Activated CD4-positive, CD25-positive, alpha-beta regulatory T cell treated with anti-CD3 and anti-CD28 coated beads, Interleukin-2, amount 50 U/mL, for 24 hours (primary cell): ENCODE measurements at places on chromosomes 4 and X.

DNA sequence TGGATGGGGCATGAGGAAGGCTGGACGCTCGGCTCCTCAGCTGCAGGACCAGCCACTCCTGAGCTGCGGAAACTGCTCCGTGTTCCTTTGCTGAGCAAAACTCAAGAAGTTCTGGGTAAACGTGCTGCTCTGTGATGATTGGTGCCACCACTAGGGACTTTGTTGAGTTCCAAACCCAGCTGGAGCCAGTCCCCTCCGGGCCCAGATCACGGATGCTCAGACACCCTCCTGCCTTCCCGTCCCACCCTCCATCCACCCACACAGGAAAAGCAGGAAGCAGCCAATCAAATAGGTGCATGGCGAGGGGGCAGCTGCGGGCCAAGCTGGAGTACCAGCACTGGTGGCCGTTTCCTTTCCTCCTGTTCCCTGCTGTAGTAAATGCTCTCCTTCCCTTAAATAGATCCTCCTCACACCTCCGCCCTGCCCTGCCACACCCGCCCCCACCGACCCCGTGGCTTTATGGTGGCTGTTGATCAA lies 68.0 kb downstream of the ADRA2C start:
- no peak for ATAC-seq

DNA sequence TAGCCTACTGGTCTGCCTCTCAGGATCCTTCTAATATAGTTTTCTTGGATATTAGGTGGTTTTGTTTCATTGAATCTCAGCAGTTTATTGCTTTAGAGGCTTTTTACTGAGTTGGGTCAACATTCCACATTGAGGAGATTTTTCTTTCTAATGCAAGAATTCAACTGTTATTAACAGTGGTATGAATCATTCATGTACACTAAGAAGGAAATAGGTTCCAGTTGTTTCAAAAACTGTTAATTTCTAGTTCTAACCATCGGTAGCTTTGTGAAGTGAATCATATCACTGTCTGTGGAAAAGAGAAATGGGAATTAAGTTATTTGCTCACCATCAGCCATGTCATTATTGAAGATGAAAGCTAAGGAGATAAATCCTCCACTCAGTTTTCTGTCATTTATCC lies 331.5 kb downstream of the RPA4 start:
- no peak for ATAC-seq

DNA sequence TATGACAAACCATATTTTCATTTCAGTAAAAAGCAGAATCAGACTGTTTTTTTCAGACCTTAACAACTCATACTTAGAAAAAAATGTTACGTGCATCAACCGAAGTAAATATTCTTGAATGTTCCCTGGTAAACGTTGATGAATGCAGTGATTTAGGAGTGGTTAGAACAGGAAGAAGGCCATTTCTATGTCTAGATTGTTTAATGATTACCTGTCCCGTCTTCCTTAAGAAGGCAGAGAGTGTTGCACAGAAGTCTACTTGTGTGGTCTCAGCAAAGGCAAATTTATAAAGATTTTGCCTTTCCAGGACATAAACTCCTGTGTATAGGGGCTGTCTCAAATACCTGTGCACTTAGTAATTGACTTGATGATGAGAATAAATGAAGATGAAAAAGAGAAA lies 134.5 kb downstream of the MGST2 start:
- no peak for ATAC-seq

- ATAC-seq: peak; percentile 33
These were observed 111.0 kb downstream of the RASGEF1B start for GRCh38 chr4:81360737-81361136.

DNA sequence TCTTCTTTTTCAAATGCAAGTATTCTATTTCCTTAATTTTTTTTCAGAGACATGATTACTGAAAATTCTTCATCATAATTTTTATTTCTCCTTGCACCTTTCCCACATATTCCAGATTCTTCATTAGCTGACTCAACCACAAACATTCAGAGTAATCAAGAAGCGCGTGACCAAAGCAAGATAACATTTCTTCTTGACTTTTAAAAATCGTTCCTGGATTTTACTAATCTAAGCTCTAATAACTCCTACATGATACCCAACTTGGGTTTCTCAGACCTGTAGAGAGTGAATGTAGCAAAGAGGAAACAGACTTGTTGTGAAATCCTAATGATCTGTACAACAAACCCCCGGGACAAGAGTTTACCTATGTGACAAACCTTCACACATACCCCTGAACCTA lies 615.0 kb downstream of the TMA16 start:
- no peak for ATAC-seq

- ATAC-seq: no peak
These were observed 56.1 kb downstream of the PRSS12 start for GRCh38 chr4:118296729-118297128.

DNA sequence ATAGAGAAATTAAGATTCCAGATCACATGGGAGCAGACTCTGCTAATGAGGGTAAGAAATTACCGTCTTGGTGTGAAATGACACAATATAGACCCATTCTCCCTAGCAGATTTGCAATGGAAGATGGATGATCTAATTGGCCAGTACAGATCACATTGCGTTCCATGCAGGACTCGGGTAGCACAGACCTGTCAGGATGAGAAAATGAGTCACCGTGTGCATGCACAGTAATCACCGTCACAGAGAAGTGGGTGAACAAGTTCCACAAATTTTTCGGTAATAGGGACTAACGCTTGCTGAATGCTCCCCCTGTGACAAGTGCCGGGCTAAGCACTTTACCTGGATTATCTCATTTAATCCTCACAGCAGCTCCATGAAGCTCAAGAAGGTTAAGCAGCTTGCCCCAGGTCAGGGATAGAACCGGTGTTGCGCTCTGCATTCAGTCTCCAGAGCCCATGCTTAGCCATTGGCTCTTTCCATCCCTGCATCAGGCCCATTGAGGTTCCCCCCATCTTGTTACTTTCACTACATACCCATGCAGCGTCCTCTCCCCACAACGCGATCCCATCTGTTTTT lies 375.6 kb downstream of the FBXW7 start:
- no peak for ATAC-seq
